Central memory CD4-positive, alpha-beta T cell (primary cell): ENCODE measurements at places on chromosomes 7 and 10.

- no peak for DNase-seq
Measured at GRCh38 chr7:44674381-44674780, 68.0 kb downstream of the OGDH start.

DNA sequence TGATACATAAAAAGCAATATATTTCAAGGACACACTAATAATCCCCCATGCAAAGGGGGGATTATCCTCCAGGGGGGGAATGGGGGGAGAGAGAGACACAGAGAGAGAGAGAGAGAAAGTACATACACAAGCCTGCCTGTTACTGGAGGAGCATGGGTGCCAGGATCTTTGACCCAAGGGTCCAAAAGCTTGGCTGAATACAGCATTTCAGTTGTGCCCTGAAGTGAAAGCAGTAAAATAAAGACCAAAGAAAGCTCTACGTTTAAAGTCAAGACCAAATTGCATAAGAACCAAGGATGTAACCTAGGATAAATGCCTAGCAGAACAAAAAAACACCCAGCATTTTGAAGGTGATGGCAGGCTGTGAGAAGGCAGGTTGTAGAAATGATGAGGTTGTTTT lies 27.8 kb upstream of the ITGB8 start:
- DNase-seq: no peak

DNA sequence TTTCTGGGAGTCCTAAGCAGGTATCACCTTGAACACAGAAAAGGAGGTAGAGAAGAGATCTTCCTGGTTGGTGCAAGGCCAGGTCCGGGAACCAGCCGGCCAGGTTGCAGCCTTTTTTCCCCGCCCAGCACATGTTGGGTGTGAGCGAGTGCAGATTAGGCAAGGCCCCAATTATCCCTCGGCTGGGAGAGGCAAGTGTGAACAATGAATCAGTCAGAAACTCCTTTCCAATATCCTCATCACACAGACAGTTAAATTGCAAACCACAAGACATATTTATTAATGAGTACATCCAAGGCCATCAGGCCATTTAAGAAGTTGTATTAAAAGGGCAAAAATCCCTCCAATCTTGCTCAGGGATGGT lies 115.0 kb upstream of the AFAP1L2 start:
- no peak for DNase-seq

GRCh38 chr7:8189625-8190024 lies 72.3 kb downstream of the ICA1 start:
- DNase-seq: no peak

- no peak for DNase-seq
Measured at GRCh38 chr10:30028738-30029030, 30.7 kb downstream of the JCAD start.

DNA sequence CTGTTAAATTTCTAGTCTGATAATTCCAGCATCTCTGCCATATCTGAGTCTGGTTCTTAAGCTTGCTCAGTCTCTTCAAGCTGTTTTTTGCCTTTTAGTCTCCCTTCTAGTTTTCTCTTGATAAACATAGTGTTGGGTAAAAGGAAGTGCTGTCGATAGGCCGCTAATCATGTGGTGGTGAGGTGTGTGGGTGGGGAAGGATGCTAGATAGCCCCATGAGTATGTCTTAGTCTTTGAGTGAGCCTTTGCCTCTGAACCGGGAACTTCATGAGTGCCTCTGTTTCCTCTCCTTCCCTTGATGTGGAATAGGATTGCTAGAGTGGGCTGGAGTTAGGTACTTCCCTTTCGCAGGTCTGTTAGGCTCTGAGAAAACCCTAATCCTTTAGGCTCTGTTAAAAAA lies 441.8 kb downstream of the INHBA start:
- no peak for DNase-seq

DNA sequence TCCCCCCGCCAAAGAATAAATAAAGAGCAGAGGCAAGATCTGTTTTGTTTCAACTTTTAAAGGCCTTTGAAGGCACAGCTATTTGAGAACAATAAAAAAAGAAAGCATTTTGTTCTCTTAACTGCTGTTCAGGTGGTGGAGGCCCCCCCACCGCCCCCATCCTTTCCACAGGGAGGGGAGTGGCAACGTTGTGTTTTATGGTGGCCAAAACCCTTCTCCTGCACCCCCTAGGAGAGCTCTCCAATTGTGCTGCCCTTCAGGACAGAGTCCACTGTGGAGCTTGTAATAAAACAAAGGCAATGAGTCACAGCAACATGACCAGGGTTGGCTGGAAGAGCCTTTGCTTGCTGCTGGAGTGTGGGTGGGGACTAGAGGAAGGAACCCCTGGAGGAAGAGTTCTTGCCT lies 987.9 kb downstream of the KCNMA1 start:
- DNase-seq: no peak

GRCh38 chr10:86071145-86071544 lies 295.4 kb downstream of the GRID1 start:
- no peak for DNase-seq

DNA sequence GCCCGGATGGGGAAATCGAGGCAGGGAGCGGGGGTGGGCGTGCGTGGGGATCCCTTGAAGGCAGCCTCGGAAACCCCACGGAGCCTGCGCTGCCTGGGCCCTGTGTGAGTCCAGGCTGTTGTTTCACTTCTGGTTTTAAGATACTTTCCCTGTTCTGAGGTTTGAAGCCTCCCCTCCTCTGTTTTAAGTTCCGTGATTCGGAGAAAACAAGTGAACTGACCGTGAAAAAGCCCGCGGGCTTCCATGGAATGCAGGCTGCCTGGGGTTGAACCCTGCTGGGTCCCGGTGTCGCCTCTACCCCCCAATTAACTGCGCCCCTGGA lies 401 bp downstream of the LRRC27 start:
- no peak for DNase-seq

- DNase-seq: no peak
Measured at GRCh38 chr10:283140-283479, 147.9 kb downstream of the ZMYND11 start.

DNA sequence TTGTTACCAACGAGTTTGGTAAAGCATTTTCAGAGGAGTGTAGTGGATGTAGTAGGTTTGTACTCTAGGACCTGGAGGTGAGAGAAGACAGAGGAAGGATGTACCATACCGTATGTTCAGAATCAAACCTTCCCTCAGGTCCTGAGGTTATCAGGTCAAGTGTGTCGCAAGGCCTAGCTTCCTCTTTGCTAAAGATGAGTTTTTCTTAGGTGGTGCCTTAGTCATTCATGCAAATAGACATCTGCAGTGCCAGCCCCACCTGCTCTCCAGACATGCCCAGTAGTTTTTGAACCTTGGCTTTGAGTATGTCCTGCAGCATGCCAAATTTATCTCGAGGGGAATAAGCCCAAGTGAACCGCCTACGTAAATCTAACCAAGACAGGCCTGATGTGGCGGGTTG lies 71.3 kb downstream of the HDAC9 start:
- DNase-seq: no peak

DNA sequence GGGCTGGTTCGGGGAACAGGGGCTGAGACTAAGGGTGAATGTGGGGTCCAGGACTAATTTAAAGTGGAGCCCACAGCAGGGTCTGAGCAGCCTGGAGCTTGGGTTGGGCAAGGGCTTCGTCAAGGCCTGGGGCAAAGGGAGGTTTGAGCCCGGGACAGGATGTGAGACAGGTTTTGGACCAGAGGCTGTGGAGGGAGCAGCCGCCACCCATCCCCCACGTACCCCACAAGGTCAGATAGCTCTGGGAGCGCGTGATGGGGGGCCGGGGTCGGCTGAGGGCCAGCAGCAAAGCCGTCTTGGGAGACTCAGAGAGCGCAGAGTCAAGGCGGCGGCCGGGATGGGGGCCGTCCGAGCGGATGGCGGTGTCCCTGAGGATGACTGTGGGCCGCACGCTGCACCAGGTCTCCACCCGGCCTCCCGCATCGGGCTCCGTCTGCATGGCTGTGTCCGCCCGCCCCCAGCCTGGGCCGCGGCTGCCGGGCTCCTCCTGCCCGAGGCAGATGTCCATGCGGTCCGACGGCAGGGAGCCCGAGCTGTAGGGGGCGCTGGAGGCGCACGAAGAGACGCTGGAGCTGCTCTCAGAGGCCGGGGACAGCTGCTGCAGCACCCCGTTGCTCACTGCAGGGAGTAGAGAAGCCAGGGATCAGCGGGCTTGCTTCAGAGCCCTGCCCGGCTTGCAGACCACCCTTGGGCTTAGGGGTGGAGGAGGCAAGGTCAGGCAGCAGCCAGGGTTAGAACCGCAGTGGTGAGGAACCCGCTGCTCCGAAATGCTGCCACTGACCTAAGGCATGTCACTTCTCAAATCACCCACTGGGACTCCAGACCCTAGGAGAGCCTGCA lies 12.1 kb downstream of the PDZD7 start:
- peak; percentile 56 for DNase-seq

- DNase-seq: no peak
Measured at GRCh38 chr7:143437578-143437977, 5.7 kb upstream of the TAS2R60 start.
